ENCODE measurements at places on chromosomes 7 and 10. TPM values are rescaled to one million over a fixed set of nuclear protein-coding genes. Genes with fewer than 3 reads are reported as not detected.

DNA sequence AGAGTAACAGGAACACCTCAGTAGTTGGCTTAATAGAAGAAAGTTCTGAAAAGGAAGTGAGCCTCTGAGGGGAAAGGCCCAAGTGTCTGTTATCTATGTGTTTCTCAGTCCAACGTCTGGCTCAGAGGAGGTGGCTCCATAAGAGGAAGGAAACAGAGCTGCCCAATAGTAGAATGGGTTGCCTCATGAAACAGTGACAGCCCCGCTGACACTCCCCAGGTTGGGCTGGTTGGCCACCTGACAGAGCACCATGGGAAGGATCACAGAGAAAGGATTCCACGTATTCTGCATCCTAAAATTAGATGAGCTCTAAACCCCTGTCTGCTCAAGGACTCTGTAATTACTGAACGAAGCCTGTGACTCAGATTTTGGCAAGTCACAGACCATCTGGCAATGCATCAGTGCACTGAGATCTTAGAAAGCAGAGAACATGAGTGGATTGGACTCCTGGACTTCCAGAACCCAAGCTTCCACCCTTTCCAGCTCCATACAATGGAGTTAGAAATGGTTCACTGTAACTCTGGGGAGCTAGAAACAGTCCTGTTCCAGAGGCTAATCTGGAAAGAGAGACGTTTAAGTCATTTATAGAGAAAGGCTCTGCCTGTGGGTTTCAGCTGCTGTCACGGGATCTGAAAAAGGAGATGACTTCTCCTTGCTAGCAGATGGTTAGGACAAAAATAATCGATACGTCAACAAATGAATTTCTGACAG lies 2.9 kb downstream of the PKD2L1 start:
- no peak for DNase-seq

- DNase-seq, result no peak
Measured at GRCh38 chr7:66219805-66220204, 14.7 kb downstream of the TPST1 start.

DNA sequence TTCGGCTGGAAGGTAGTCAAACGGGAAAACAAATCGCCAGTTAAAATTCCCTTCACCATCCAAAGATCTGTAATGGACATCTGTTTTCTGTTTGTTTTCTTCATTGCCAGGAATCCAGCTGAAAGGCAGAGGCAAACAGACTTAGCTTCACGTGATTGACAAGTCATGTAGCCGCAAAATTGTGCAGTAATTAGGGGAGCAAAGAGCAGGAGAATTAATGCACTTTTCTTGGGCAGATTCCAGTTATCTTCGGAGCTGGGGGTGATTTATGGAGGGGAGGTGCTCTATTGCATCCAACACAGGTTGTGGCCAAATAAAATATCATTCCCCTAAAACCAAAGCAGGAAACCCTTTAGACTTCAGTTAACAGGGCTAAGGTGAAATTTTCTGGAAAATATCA lies 162.2 kb downstream of the MYOF start:
- no peak for DNase-seq

GRCh38 chr7:133755901-133756300 lies 371.2 kb upstream of the LRGUK start:
- no peak for DNase-seq

GRCh38 chr10:132859084-132859855 lies 73.3 kb upstream of the NKX6-2 start:
- DNase-seq, result no peak

DNA sequence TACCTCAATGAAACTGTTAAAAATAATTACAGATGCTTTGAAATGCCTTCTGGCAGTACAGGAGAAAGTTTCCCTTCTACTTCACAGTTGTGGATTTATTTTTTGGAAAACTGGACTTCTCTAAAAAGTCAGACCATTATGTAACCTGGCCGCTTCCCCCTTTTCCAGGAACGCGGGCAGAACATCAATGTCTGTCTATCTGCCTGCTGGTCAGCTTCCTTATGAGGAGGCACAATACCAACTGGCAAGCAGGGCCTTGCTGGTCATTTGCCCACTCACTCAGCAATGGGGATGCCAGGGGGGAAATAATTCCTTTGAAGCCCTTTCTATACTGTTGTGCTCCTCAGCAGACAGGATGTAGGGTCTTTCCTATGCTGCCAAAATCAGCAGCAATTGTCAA lies 22.5 kb upstream of the ADRB1 start:
- DNase-seq, result no peak

GRCh38 chr7:155263581-155264143 lies 34.0 kb upstream of the INSIG1 start:
- no peak for DNase-seq

DNA sequence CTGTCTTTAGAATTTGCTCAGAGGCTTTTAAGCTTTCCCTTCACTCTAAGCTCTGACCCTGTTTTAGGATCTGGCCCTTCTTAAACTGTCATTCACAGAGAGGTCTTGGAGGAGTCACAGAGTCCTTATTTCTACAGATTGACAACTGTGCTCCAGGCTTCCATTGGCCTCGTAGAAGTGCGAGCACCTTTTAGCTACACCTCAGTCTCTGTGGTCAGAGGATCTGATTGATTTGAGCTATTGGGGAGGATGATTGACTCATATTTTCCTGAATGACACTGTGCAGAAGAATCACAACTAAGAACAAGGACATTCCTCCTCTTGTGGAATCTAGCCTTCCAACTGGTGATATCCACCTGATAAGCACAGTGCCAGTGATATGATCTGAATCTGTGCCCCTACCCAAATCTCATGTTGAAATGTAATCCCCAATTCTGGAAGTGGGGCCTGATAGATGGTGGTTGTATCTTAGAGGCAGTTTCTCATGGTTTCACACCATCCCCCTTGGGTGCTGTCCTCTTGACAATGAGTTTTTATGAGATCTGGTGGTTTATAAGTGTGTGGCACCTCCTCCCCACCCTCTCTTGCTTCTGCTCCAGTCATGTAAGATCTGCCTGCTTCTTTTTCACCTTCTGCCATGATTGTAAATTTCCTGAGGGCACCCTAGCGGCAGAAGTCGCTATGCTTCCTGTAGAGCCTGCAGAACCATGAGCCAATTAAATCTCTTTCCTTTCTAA lies 3.2 kb downstream of the CYP3A7 start:
- no peak for DNase-seq

DNA sequence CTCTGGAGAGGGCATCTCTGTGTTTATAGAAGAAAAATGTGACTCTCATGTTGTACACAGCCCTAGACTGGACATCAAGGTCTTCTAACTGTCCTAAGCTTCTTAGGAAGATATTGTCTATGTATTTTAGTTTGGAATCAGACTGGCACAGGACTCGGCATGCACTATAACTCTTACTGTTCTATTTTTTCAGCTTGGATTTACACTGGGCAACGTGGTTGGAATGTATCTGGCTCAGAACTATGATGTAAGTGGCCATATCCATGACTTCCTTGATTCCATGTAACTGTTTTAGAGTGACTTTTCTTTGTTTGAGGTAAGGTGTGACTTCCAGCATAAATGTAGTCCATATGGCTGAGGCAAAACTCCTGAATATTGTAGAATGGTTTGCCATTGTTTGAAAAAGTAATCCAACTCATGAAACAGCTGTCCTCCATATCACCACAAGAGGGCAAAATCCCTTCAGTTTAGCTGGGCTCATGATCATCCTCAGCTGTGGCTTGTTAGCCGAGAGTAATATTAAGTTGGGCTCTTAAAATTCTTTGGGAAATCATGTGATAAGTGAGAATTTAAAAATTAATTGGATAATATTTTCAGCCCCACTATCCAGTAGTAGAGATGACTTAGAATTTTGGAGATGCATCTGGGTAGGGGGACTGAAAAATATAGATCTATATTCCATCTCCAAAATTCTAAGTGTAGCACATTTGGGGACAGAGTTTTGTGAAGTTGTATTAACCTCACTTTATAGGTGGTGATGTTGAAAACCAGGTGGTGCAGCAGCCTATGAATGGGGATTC lies 10.4 kb downstream of the STMP1 start:
- no peak for DNase-seq

- no peak for DNase-seq
Measured at GRCh38 chr10:71312811-71313789, 6.0 kb upstream of the SLC29A3 start.

DNA sequence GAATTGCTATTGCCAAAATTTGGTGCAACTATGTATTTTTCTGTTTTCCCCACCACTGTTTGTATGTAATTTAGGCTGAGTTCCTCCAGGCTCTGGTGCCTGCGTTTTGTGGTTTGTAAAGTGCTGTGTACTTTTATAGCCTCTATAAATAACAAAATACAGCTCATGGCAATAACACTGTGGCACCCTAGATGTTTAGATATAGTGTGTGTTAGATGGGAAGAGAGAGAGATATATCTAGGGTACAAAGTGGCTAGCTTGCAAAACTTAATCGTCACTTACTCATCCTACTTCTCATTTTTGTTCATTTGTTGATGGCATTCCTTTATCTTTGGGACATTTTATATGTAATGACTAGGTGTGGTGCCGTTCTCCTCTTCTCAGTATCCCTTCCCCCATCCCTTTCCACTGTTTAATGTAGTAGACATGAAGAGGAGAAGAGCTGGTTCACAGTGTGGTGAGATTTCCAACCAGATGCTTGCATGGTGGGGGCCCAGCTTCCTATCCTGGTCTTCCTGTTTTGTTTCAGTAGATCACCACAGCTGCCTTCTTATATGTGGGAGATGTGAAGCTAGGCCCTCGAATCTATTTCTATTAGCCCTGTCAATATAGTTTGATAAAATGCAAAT lies 115.0 kb downstream of the SND1 start:
- DNase-seq, result no peak

- DNase-seq, result no peak
Measured at GRCh38 chr10:44465401-44466115, 80.7 kb upstream of the CXCL12 start.

- DNase-seq, result no peak
Measured at GRCh38 chr10:22958338-22958737, 30.5 kb downstream of the ARMC3 start.

DNA sequence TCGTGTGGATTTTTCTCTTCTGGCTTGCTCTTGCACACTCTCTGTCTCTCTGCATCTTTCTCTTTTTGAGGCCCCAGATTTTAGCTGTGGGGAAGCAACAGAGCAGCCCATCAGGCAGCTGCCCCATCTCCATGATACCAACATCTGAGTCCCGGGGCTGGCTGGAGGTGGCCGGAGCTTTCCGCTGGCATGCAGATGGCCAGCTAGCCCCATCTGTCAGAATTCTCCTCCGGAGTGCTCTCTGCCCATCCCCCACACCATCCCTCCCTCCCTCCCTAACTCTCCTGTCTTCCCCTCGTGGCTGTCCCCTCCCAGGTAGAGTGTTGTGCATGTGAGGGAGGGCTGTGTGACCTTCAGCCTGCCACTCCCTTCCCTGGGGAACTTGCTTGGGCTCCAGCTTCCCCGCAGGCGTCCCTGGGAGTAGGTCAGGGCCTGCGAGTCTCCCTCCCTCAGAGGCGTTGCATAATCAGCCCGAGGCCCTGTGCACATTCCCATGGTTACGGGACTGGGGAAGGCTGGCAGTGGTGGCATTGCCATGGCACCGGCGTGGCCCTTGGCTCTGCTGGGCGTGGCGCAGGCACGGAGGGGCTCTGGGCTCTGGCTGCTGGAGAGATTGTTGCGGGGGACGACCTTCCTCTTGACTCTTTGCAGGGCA lies 24.7 kb downstream of the GHRHR start:
- DNase-seq, result no peak

- no peak for DNase-seq
Measured at GRCh38 chr7:37549076-37549931, 100.6 kb upstream of the ELMO1 start.

DNA sequence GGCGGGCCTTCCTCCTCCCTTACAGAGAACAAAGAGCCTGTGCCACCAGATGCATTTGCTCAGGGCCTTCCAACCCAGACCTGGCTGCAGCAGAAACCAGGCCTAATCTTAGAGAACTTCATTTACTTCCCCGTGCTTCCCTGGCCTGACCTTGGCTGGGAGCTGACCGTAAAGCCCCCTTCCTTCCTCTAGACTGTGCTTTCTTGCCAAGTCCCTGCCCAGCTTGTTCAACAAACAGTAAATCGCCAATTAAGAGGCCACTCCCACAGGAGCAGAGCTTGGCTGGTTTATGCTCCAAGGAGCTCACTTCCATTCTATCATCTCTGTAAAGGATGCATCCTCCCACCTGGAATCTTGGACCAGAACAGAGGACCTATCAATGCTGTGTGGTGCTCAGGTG lies 110.9 kb downstream of the COL13A1 start:
- DNase-seq, result no peak

- no peak for DNase-seq
Measured at GRCh38 chr7:106285855-106286492, 1.2 kb upstream of the NAMPT start.

GRCh38 chr7:74325210-74325565 lies 36.0 kb downstream of the CLIP2 start:
- DNase-seq, result no peak

- no peak for DNase-seq
Measured at GRCh38 chr10:102668326-102669107, 24.2 kb downstream of the TRIM8 start.

DNA sequence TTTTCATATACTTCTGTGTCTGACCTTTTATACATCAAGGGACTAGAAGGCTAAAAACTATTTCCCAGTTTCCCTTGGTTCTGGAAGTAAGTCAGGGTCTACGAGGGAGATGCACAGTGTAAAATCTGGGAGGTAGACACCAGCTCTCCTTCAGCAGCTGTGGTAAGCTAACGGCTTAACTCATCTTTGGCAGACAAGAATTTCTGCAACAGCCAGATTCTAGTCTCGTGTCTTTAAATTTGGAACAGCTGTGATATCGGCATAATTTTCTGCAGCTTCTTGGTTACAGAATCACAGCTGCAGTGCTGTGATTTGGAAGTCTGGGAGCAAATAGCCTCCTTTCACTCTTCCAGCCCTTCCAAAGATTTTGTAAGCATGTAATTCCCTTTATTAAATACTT lies 37.4 kb upstream of the ABCB4 start:
- DNase-seq, result no peak

DNA sequence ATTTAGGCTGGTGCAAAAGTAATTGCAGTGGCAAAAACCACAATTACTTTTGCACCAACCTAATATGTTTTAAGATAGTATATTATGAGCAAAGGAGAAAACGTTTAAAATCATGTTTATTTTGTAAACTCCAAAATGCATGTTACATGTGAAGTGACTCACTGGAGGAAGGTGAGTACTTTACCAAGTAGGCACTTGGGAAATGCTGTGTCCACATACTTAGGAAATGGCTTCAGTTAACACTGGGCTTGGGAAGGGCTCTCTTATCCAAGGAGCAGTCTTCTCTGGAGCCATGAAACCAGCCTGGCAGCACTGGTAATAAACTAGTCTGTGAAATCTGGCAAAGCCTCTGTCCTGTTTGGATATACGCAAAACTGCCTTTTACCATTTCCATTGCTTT lies 4.4 kb downstream of the RPS24 start:
- DNase-seq, result no peak

TMEM178B gene
- 5.5 TPM for total RNA-seq

AGMO gene
- 0.04 TPM for total RNA-seq

RGS10 gene
- total RNA-seq, result 35.1 TPM

C1QL3 gene
- 0.41 TPM for total RNA-seq

PTF1A gene
- not detected for total RNA-seq

CACNA2D1 gene
- 5.9 TPM for total RNA-seq

CALCR gene
- not detected for total RNA-seq

TRA2A gene
- total RNA-seq, result 36.9 TPM

ABCB1 gene
- 5.0 TPM for total RNA-seq
